Heart right ventricle (tissue), 16 donors: ENCODE measurements at places on chromosomes 12 and 14. TPM values are rescaled to one million over a fixed set of nuclear protein-coding genes. Genes with fewer than 3 reads are reported as not detected.

GRCh38 chr12:111183094-111183493 lies 185.8 kb downstream of the PHETA1 start:
- no peak for DNase-seq

DNA sequence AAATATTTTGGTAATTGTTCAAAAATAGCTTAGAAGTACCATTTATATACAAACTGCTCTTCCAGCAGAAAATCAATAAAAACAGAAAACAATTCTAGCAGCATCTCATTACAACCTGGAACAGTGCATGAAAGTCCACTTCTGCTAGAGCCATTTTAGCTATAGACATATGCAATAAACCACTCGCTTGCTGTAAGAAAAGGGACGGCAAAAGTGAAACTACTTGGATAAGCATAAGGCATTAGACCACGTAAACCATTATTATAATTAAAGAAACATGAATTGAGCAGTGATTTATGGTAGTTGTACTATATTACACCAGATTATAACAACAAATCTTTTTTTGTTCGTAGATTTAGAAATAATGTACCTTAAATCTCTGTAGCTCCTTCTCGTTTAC lies 48.7 kb downstream of the LRIG3 start:
- DNase-seq, result no peak

DNA sequence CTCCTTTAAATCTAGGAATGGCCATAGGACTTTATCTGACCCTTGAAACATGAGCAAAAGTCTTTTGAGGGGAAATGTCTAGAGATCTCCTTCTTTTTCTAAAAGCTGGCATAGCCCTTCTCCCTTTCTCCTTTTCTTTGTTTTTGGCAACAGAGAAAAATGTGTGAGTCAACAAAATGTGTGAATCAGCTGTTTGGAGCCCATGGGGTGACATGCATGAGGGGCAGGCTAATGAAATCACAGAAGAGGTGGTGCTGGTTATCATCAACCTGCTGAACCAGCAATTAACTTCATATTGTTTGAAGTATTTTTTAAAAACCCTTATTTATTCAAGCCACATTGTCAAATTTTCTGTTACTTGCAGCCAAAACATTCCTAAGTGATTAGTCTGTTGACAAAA lies 132.3 kb downstream of the CCDC59 start:
- DNase-seq, result no peak

TMEM30B gene
- 0.74 TPM for total RNA-seq

GRCh38 chr14:101191721-101192660 lies 288.5 kb upstream of the RTL1 start:
- no peak for DNase-seq
